Stimulated activated CD8-positive, alpha-beta memory T cell treated with anti-CD3 and anti-CD28 coated beads, Interleukin-4, amount 100 ng/mL, for 1 hour (primary cell): ENCODE measurements at places on chromosomes 7 and 10.

DNA sequence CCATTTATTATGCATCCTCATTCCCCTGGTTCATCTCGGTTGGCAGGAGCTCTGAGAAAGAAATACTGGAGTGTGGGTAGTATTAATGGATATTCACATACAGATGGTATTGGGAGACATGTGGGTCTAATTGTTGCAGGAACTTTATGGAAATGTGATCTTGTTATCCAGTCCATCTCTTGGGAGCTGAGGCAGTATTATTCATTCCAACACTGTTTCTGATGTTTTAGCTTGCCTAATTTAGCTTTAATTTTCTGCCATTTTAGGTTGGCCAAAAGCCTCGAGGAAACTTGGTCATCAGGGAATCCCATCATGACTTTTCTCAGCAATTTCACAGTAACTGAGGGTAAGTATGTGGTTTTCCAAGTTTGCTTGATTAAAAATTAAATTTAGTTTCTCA, 125.7 kb downstream of the ABCA13 start:
- no peak for DNase-seq

GRCh38 chr10:130985158-130985753, 326.3 kb downstream of the TCERG1L start:
- DNase-seq: no peak

- no peak for DNase-seq
These were observed 44.1 kb upstream of the ATP6V0A4 start for GRCh38 chr7:138842111-138842510.

DNA sequence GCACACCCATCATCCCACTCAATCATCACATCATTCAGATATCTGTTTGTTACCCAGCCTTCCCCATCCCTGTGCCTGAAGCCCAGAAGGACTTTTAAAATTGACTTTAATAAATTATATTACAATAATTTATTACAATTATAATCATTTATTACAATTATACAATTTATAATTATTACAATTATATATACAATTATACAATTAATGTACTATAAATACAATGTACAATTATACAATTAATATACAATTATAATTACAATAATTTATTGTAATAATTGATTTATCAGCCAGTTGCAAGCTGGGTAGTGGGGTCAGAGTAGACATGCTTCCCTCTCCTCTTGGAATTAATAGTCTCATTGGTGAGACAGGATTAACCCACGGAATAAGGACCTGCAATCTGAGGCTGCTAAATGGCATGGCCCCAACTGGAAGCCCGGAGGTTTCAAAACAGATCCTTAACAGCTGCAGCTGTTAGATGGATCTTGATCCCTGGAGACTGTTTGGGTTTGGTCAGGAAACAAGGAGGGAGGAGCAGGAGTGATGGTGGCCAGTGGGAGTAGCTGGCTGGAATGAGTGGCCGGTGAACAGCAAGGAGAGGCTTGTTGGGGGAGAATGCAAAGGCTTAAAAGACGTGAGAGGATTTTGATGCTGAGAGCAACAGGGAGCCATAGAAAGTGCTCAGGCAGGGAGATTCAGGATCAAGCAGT, 402.8 kb upstream of the PODXL start:
- no peak for DNase-seq

GRCh38 chr10:22962817-22963216, 35.0 kb downstream of the ARMC3 start:
- no peak for DNase-seq

- DNase-seq: no peak
These were observed 47.9 kb upstream of the SKAP2 start for GRCh38 chr7:26912338-26912737.

GRCh38 chr7:110317541-110318265, 773.2 kb upstream of the LRRN3 start:
- no peak for DNase-seq

- no peak for DNase-seq
These were observed 10.8 kb upstream of the OR6V1 start for GRCh38 chr7:143041346-143041745.

GRCh38 chr10:103636492-103636891, 143.0 kb downstream of the NEURL1 start:
- DNase-seq: no peak

DNA sequence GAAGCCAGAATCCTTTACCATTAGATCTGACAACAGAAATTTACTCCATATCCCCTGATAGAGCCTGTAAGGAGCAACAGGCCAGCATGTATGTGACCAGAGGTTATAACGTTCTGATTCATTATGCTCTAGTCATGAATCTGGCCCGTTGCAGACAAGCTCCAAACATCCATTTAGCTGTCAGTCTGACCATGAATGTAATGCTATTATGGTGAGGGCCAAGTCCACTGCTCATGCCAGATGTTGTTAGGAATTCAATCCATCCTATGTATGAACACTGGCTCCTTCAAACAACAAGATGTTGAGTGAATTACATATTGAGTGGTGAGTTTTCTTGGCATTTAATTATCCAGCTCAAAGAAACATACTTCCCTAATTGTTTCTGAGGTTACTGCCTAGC, 610.1 kb upstream of the ANKRD30A start:
- no peak for DNase-seq

GRCh38 chr10:71486484-71487114, 89.9 kb downstream of the CDH23 start:
- DNase-seq: no peak

GRCh38 chr7:140669352-140669751, 3.4 kb upstream of the ADCK2 start:
- no peak for DNase-seq

GRCh38 chr7:73832806-73833205, 2.0 kb downstream of the CLDN4 start:
- DNase-seq: no peak

GRCh38 chr10:133006806-133007205, 64.4 kb upstream of the CFAP46 start:
- no peak for DNase-seq

DNA sequence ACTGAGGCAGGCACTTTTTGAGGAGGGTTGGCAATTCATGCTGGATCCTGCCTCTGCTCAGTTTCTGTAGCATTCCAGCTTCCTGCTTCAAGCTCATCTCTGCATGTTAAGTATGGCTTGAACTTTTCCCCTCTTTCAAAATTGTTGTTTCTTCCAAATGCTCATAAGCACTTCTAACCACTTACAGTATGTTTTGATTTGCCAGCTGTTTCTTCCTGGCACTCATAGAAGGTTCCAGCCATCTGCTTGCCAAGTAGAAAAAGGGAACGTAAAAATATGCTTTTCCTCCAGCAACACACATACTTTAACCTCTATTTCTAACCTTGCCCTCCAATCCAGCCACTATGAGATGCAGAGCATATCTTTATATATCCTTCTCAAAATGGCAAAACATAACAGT, 692.6 kb upstream of the COBL start:
- no peak for DNase-seq

GRCh38 chr10:13018171-13018570, 16.7 kb upstream of the CCDC3 start:
- DNase-seq: no peak

GRCh38 chr10:71753091-71753959, 20.0 kb downstream of the VSIR start:
- no peak for DNase-seq

DNA sequence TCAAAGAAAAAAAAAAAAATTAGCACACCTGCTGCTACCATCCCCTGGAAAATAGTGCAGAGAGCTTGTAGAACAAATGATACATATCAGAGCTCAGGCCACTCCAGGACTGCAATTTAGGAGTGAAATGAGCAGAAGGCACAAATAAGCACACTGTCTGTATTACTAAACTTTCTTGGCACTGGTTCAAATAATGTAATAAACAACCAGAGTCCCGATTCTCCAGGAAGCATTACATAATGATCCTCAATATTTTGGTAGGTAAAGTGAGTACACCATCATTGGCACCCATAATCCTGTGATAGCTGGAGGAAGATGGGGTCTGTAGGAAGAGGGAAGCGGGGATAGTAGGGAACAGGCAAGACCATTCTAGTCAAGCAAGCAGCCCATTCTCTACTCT, 74.3 kb downstream of the SVOPL start:
- no peak for DNase-seq

GRCh38 chr10:49642311-49642710, 28.5 kb downstream of the CHAT start:
- DNase-seq: no peak

DNA sequence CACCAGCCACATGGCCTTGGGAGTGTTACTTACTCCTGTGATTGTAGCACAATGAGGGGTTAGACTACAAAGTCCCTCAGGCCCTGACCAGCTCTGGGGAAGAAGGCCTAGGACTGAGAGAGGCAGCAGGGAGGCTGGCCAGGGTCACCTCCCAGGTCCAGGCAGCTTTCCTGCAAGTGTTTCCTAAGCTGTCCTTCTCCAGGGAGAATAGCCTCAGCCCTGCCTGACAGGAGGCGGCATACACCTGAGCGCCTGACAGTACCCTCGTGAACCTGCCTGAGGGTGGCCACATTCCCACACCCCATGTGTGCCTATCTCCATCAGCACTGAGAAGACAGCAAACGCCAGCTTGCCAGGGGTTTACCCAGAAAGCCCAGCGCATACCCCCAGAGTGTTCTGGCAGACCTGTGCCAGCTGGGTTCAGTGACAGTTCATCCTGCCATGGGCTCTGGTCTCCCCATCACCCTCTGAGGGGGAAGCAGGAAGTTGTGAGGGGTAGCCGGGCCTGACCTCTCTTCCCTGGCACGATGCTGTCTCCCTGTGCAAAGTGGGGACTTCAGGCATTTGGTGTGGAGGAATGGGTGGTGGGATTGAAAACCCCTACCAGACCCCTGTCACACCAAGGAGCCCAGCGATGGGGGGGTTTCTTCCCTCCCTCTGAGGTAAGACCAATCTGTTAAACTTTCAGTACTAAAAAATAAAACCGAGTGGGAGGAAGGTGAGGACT, 56.3 kb upstream of the CAMK2B start:
- DNase-seq: no peak

- DNase-seq: no peak
These were observed 23.2 kb upstream of the PRKAR1B start for GRCh38 chr7:750111-750905.

DNA sequence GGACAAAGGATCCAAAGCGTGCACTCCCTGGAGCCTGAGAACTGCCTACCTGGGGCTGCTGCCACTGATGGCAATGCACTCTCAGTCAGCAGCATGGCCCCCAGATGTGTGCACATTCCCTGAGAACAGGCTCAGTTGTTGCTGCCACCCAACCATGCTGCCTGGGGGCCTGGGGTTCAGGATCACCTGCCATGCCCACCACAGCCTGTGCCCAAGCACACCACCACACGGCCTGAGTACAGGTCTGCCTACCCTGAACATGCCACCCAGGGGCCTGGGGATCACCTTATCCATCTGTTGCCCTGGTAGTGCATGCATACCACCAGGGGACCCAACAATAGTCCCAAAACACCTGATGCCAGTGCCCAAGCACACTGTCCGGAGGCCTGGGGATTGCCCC, 1174.5 kb downstream of the SORCS1 start:
- no peak for DNase-seq

GRCh38 chr7:99901581-99901980, 17.7 kb downstream of the TRIM4 start:
- no peak for DNase-seq

GRCh38 chr10:130403153-130404075, 267.2 kb downstream of the GLRX3 start:
- no peak for DNase-seq

- no peak for DNase-seq
These were observed 62.8 kb downstream of the BICC1 start for GRCh38 chr10:58575491-58575890.

- no peak for DNase-seq
These were observed 31.5 kb downstream of the TCF7L2 start for GRCh38 chr10:112981553-112981952.

- DNase-seq: no peak
These were observed 63.3 kb downstream of the TMEM26 start for GRCh38 chr10:61389887-61390286.

DNA sequence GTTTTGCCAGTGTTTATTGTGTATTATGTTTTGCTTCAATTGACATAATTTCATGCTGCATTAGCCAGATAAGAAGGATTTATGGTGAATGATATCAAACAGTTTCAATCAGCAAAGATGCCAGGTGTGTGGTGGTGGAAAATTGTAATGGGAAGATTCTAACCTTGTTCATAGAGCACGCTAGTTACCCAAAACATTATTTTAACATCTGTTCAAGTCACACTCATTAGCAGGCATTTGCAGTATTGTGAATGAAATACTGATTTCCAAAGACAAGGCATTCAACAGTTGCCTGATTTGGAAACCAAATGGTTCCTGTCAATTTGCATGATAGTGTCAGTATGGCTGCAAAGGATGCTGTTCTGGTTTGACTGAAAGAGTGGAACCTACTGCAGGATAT, 129.7 kb downstream of the EPC1 start:
- no peak for DNase-seq
